ENCODE measurements at places on chromosomes 12 and 14. TPM values are rescaled to one million over a fixed set of nuclear protein-coding genes. Genes with fewer than 3 reads are reported as not detected.

DNA sequence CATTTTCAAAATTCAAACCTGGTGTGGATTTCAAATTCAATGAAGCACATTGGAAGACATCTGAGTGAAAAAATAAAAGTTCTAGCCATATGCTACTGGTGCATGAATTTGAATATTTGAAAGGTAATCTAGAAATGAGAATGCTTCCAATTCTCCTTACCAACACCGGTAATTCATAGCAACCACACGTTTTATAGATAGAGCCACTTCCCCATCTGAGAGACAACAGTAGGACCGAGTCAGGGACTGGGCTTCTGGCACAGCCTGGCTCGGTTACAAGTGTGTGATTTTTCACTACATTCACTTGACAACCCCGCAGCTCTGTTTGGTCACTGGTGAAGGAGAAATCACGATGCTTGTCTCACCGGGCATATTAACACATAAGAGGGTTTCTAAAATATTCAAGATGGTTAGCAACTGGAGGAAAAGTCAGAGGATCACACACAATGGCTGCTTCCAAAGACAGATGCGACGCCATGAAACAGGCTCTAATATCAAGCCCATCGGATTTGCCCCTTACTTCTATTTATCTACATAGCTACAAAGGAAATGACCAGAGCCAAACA is 86.5 kb upstream of the FOXN3 start:
- no peak overlapping the region for H3K4me3 ChIP-seq
- H3K27me3 ChIP-seq, result no peaks in the 10 kb centered on the region
- H3K4me1 ChIP-seq, result peaks cover 18% of the 10 kb centered on the region
- peak; percentile 20 for DNase-seq

The DENR gene
- total RNA-seq, result 54.5 TPM

DNA sequence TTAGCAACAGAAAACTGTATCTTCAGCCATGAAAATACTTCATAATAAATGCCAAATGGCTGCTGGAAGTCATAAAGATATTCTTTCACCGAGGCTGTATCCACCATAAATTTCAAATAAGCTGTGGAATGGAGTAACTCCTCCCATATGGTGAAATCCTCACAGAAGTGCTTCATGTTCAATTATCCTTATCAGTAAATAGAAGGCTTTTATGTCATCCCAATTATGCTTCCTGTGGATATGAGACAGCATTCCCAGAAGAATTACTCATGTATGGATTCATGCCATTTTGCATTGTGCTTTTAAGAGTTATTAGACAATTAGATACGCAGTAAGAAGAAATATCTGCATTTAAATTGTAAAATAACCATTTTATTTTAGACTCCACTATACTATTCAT is 99.0 kb downstream of the RTN1 start:
- no peak overlapping the region for H3K27ac ChIP-seq
- H3K4me1 ChIP-seq, result no peaks in the 10 kb centered on the region
- no peaks in the 10 kb centered on the region for H3K27me3 ChIP-seq
- H3K36me3 ChIP-seq, result no peaks in the 10 kb centered on the region
- H3K4me3 ChIP-seq, result no peak overlapping the region

GRCh38 chr12:86091681-86092080 is 164.5 kb downstream of the MGAT4C start:
- no peaks in the 10 kb centered on the region for H3K4me1 ChIP-seq
- H3K4me3 ChIP-seq, result no peak overlapping the region
- no peak overlapping the region for H3K27ac ChIP-seq
- no peaks in the 10 kb centered on the region for H3K27me3 ChIP-seq
- no peak for DNase-seq

DNA sequence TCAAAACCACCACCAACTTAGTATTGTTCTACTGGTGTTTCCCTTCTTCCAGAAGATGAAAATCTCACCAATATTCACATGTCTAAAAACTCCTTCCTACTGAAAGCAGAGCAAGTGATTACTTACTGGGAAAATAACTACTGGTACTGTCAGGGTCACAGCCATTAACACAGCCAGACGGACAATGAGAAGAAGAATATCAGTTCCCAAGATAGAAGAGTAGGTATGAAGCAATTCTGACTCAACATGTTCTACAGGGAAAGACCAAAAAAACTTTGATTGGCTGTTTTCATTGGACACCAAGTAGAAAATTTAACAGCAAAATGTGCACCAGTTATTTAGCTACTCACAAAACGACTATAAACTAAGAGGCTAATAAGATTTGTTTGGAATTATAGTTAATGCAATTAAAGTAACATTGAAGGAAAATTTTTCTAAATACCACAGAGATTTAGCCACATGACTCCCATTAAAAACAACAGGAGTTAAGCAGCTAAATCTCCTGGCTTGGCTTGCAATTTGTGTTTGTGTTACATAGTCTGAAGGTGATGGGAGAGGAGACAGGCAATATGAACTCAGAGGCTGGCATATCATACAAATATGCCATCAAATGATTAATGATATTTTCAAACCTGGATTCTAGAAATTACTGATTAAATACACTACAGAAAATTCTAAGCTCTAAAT is 9.5 kb downstream of the SLC38A2 start:
- no peak for DNase-seq
- peaks cover 97% of the 10 kb centered on the region for H3K36me3 ChIP-seq
- no peaks in the 10 kb centered on the region for H3K27me3 ChIP-seq
- no peak overlapping the region for H3K27ac ChIP-seq
- H3K4me1 ChIP-seq, result peaks cover 27% of the 10 kb centered on the region
- no peak overlapping the region for H3K4me3 ChIP-seq

- no peak for DNase-seq
- no peak overlapping the region for H3K27ac ChIP-seq
- no peaks in the 10 kb centered on the region for H3K27me3 ChIP-seq
- H3K4me3 ChIP-seq, result no peak overlapping the region
- H3K36me3 ChIP-seq, result no peaks in the 10 kb centered on the region
Observed at GRCh38 chr14:58584383-58584782, 53.4 kb upstream of the DACT1 start.

DNA sequence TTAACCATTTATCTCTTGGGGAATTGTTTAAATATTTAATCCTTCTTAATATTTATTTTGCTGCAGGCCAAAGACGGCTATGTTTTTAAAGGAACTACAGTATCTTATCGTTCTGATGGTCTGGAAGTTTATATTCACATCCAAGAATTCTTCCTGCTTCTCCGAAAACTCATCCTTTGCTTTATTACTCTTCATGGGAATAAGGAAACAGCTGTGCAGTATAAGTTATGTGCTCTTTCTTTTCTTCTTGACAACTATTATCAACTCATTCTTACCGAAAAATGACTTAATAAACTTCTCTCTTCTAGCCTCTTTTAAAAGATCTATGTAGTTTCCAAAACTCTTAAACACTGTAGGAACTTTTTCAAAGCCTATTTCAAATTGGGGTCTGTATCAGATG is 335.6 kb upstream of the NOVA1 start:
- H3K27me3 ChIP-seq, result no peaks in the 10 kb centered on the region
- H3K4me3 ChIP-seq, result no peak overlapping the region
- H3K36me3 ChIP-seq, result no peaks in the 10 kb centered on the region
- no peak for DNase-seq

DNA sequence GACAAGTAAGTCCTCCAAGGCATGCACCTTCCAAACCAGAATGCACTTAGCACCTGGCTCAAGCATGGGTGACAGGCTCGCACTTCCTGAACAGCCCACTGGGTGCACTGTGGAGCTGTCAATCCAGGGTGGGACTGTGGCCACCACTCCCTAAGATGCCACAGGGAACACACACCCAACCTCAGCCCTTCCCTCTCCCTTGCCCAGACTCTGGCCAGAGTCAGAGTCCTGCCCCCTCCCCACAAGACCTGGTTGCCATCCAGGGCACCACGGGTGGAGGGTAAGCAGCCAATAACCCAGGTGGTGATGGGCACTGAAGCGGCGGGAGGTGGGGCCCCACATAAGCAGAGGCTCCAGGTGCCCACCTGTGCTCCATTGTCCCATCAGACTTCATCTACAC is 160.6 kb downstream of the MYRFL start:
- H3K27me3 ChIP-seq, result no peaks in the 10 kb centered on the region
- no peak for DNase-seq
- no peaks in the 10 kb centered on the region for H3K36me3 ChIP-seq
- no peak overlapping the region for H3K4me3 ChIP-seq

All from B cell (primary cell).